ENCODE measurements at places on chromosomes 12 and 14. TPM values are rescaled to one million over a fixed set of nuclear protein-coding genes. Genes with fewer than 3 reads are reported as not detected.

COX8C gene
- not detected for total RNA-seq

DNA sequence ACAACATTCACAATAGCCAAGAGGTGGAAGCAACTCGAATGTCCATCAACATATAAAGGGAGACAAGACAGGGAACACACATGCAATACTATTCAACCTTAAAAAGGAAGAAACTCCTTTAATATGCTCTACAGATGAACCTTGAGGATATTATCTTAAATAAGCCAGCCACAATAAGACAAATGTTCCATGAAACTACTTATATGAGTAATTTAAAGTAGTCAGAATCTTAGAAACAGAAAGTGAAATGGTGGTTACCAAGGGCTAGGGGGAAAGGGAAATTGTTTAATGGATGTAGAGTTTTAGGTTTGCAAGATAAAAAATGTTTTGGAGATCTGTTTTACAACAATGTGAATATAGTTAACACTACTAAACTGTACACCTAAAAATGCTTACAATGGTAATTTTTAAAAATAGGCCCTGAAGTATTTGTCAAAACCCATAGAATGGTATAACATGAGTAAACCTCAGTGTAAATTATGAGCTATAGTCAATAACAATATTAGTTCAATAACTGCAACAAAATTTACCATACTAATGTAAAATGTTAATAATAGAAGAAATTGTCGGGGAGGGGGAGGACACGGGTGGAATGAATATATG is 71.1 kb downstream of the EGLN3 start:
- H3K36me3 ChIP-seq = no peaks in the 10 kb centered on the region
- no peaks in the 10 kb centered on the region for H3K27me3 ChIP-seq
- H3K4me1 ChIP-seq = no peaks in the 10 kb centered on the region
- H3K4me3 ChIP-seq = no peak overlapping the region
- H3K27ac ChIP-seq = no peak overlapping the region
- no peak for DNase-seq

- no peaks in the 10 kb centered on the region for H3K36me3 ChIP-seq
- H3K27me3 ChIP-seq = no peaks in the 10 kb centered on the region
- H3K4me1 ChIP-seq = no peaks in the 10 kb centered on the region
These were observed 402.3 kb downstream of the NUAK1 start for GRCh38 chr12:105736498-105736897.

DNA sequence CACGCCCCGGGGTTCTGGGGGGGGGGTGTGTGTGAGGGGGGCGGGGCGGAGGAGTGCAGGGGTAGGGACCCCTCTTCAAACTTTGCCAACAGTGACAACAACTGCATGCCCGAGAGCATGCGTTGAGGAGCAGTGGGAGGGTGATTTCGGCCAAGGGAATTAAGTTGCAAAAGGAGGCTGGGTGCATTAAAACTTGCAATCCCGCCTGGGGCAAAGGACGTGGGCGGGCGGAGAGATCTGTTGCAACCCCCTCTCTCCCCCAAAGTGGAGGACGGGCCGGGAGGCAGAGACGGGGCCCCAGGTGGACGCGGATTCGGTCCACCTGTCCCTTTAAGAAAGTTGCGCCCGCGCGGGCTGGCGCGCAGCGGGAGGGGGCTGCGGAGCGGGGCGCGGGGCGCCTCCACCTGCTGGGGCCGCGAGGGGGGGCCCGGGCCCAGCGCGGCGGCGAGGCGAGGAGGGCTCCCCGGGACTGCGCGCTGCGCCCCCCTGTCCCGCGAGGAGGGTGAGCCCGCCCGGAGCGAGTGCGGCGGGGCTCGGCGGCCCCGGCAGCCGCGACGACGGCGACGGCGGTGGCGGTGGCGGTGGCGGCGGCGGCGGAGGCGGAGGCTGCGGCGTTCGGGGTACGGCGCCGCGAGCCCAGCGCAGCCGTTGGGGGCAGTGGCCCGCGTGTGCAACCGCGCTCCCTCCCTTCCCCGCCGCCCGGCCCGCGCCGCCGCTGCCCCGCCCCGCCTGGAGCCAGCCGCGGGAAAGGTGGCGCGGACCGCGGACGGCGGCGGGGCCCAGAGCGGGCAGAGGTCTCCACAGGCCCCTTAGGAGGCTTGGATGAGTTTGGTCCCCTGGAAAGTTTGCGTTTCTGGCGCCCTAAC is 530 bp upstream of the FOXN4 start:
- no peak for DNase-seq
- peaks cover 11% of the 10 kb centered on the region for H3K4me1 ChIP-seq
- H3K27ac ChIP-seq = no peak overlapping the region
- peak overlapping the region; percentile 51 for H3K4me3 ChIP-seq

GRCh38 chr14:28635387-28635786 is 131.2 kb upstream of the FOXG1 start:
- peak; percentile 8 for DNase-seq
- no peaks in the 10 kb centered on the region for H3K27me3 ChIP-seq
- no peaks in the 10 kb centered on the region for H3K4me1 ChIP-seq
- no peak overlapping the region for H3K4me3 ChIP-seq

DNA sequence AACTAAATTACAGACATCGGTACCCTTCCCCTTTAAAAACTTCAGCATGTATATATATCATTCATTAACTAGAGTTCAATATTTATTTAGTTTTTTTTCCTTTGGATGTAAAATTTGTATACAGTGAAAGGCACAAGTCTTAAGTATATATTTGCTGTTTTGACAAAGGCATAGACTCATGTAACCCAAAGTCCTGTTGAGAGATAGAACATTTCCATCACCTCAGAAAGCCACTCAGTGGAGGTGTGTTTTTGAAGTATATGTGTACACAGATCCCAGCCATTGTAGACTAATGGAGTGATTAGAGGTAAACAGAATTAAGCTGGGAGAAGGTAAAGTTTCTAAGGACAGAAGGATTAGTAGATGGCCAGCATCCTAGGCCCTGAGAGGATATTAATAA is 15.4 kb downstream of the RDH12 start:
- no peaks in the 10 kb centered on the region for H3K36me3 ChIP-seq
- H3K4me1 ChIP-seq = no peaks in the 10 kb centered on the region
- peaks cover under 1% of the 10 kb centered on the region for H3K27me3 ChIP-seq
- H3K27ac ChIP-seq = no peak overlapping the region
- no peak for DNase-seq

CFAP73 gene
- total RNA-seq = 0.28 TPM

GRCh38 chr14:102034301-102034700 is 52.5 kb downstream of the HSP90AA1 start:
- H3K36me3 ChIP-seq = peaks cover 84% of the 10 kb centered on the region
- H3K27ac ChIP-seq = no peak overlapping the region
- H3K4me3 ChIP-seq = no peak overlapping the region

HNF1A gene
- total RNA-seq = not detected

DNA sequence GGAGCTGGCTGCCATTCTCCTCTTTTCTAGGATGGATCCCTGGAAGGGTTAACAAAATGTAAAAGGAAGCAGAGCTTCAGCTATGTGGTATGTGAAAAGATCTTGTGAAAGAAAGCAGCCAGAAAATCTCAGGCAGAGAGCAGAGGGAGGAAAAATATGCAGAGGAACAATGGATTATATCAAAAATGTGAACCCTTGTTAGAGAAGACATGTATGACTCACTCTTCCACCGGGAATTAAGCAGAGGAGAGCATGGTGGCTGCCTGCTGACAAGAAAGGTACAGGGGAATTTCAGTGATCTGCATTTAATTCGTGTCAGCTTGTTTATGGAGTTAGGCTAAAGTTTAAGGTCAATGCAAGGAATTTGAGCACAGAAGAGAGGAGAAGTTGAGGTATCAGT is 46.3 kb downstream of the KCNA1 start:
- H3K4me1 ChIP-seq = no peaks in the 10 kb centered on the region
- H3K27me3 ChIP-seq = peaks cover 33% of the 10 kb centered on the region
- H3K4me3 ChIP-seq = no peak overlapping the region
- H3K36me3 ChIP-seq = no peaks in the 10 kb centered on the region
- H3K27ac ChIP-seq = no peak overlapping the region

Measured in thymus (tissue), 14 donors.